ENCODE measurements at places on chromosomes 4 and X.

DNA sequence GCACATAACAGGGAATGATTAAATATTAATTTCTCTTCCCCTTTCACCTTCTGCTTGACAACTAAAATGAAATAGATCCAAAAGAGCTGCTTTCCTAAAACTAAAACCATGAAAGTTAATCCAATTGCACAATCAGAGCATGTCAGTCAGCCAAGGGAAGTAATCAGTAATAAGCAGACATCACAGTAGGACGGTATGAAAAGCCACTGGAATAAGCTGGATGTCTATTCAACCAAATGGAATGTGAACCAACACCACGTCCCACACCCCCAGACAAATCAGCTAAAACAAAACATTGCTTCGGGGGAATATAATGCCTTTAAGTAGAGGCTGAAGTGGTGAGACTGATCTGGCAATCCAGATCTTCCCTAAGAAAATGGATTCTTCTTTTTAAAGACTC is 859.4 kb upstream of the FTHL17 start:
- DNase-seq, result no peak

DNA sequence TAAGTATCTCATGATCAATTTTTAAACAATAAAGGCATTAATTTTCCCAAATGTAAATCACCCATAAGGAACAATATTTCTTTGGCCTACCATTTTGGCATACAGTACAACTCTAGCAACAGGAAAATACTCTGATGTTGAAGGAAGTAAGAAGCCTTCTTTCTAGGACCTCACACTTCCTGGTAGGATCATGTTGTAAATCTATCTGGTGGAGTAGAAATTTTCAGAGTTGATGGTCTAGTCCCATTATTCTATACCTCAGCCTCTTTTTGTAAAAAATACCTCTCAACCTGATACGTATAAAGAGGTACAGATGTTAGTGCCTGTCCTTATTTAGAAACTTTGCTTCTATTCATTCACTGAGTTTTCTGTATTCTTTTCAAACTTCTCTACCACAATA is 40.2 kb upstream of the GRID2 start:
- no peak for DNase-seq

GRCh38 chrX:114584375-114584943 is 573 bp downstream of the HTR2C start:
- DNase-seq, result no peak

GRCh38 chrX:153801669-153802068 is 7.2 kb downstream of the SSR4 start:
- no peak for DNase-seq

GRCh38 chr4:158094413-158095134 is 78.3 kb downstream of the GASK1B start:
- DNase-seq, result no peak

- no peak for DNase-seq
Observed at GRCh38 chr4:67874986-67875385, 8.8 kb downstream of the TMPRSS11D start.

- no peak for DNase-seq
Observed at GRCh38 chrX:20197641-20198210, 56.1 kb upstream of the EIF1AX start.
